GM23248 (cell line): ENCODE measurements at places on chromosomes 13 and 19.

GRCh38 chr19:2032296-2032941 is 16.9 kb upstream of the BTBD2 start:
- peak overlapping the region; percentile 24 for H3K27ac ChIP-seq
- H3K27me3 ChIP-seq: no peaks in the 10 kb centered on the region
- H3K4me1 ChIP-seq: peaks cover 17% of the 10 kb centered on the region
- peak overlapping the region; percentile 20; the same call in 1 of the 2 replicates for H3K4me3 ChIP-seq
- H3K36me3 ChIP-seq: no peaks in the 10 kb centered on the region

DNA sequence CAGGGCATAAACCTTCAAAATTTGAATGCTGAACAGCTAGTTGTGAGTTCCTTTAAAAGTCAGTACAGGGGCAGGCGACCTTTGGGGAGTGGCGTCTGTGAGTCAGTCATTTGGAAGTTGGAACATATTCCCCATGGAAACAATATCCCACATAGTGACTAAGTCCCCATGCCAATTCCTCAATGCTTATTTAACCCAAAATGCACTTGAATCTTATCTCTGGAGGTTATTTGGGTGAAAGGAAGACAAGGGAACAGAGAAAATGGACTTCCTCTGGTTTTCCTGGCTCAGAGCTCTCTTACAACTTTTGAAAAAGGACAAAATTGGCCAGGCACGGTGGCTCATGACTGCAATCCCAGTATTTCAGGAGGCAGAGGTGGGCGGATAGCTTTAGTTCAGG is 479.2 kb upstream of the NBEA start:
- peak overlapping the region; percentile 41; the same call in 1 of the 2 replicates for H3K27ac ChIP-seq
- peaks cover 12% of the 10 kb centered on the region for H3K4me1 ChIP-seq
- DNase-seq: peak; percentile 82
- 0 out of 2 replicates have a peak overlapping the region, but pooled peaks have one; percentile 13 for H3K4me3 ChIP-seq

- H3K27me3 ChIP-seq: peaks cover 15% of the 10 kb centered on the region
- no peaks in the 10 kb centered on the region for H3K4me1 ChIP-seq
- DNase-seq: peak; percentile 10
- H3K27ac ChIP-seq: no peak overlapping the region
Observed at GRCh38 chr13:36447501-36447900, 15.2 kb downstream of the CCNA1 start.

GRCh38 chr19:56137405-56137804 is 3.7 kb upstream of the ZNF444 start:
- no peak overlapping the region for H3K4me3 ChIP-seq
- H3K27ac ChIP-seq: no peak overlapping the region
- H3K27me3 ChIP-seq: no peaks in the 10 kb centered on the region
- H3K4me1 ChIP-seq: peaks cover 8% of the 10 kb centered on the region
- DNase-seq: no peak

DNA sequence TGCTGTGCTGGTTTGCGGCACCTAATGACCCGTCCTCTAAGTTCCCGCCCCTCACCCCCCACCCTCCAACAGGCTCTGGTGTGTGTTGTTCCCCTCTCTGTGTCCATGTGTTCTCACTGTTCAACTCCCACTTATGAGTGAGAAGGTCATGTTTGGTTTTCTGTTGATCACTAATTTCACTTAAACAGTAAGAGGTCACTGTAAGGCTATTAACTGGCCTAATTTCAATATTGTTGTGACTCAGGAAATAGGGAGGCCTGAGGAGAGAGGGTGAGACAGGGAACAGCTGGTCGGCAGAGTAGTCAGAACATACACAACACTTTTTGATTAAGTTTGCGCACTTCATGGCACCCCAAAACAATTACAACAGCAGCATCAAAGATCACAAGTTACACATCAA is 15.6 kb downstream of the TUBGCP3 start:
- DNase-seq: no peak
- H3K36me3 ChIP-seq: peaks cover 8% of the 10 kb centered on the region; the same call in 1 of the 2 replicates
- H3K4me1 ChIP-seq: peaks cover 11% of the 10 kb centered on the region; the same call in 1 of the 2 replicates
- no peak overlapping the region for H3K27ac ChIP-seq

GRCh38 chr13:41490371-41491015 is 33.1 kb downstream of the RGCC start:
- H3K4me1 ChIP-seq: no peaks in the 10 kb centered on the region
- no peak overlapping the region for H3K27ac ChIP-seq
- no peaks in the 10 kb centered on the region for H3K27me3 ChIP-seq
- H3K36me3 ChIP-seq: no peaks in the 10 kb centered on the region
- H3K4me3 ChIP-seq: no peak overlapping the region
- DNase-seq: no peak
